Omental fat pad (tissue), 4 donors: ENCODE measurements at places on chromosomes 16 and 17.

DNA sequence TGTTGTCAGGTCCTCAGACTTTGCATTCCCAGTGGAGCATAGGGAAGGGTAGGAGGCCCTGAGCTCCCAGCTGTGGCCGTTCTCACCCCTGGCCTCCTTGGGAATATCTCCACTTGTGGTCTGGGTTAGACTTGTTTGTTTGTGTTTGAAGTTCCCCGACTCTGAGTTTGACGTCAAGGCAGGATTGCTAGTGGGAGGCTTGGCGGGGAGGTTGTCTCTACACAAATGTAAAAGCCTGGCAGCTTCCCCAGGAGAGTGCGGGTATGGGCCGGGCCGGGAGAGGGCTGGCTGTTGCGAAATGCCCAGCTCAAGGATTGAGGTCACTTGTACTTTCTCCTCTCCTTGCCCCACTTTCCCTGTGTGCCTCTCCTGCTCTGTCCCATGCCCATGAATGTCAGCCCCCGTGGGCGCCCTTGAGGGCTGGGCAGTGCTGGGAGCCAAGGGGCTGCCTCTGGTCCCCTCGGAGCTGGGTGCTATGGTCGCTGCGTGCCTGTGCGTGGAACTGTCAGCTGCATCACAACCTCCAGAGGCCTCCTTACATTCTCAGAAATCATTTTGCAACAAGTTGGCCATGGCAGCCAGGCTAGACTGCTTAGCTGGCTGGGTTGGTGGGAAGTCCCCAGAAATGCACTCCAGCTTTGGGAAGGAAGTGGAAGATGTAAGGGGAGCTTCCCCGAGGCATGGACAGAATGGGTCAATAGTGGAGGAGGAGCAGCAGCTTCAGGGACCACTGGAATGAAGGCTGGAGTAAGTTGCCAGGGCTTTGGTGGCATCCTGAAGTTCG, 84.3 kb downstream of the KSR1 start:
- peak; percentile 64 for DNase-seq

- no peak for DNase-seq
These were observed 232.4 kb upstream of the PSMD7 start for GRCh38 chr16:74064120-74064735.

DNA sequence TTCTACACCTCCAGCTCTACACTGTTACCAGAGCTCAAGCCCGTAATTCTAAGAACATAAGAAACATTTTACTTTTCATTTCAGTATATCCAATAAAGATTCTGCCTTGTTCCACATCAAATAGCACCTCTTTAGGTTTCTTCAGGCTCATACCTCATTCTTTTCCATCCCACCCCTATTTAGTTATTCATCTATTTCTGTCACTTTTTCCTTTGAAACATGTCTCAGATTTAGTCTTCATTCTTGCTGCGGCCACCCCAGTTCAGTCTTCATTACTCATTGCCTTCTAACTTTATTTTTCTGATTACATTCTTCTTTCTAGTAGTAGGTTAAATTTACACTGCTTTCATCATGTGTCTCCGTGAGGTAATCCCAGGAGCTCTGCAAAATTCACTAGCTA, 33.5 kb downstream of the PPM1E start:
- no peak for DNase-seq

- DNase-seq = no peak
These were observed 25.1 kb downstream of the C16orf54 start for GRCh38 chr16:29720703-29721102.

- DNase-seq = no peak
These were observed 6.0 kb downstream of the HS3ST6 start for GRCh38 chr16:1912215-1912543.

GRCh38 chr16:85715169-85716021, 26.6 kb upstream of the GINS2 start:
- no peak for DNase-seq

DNA sequence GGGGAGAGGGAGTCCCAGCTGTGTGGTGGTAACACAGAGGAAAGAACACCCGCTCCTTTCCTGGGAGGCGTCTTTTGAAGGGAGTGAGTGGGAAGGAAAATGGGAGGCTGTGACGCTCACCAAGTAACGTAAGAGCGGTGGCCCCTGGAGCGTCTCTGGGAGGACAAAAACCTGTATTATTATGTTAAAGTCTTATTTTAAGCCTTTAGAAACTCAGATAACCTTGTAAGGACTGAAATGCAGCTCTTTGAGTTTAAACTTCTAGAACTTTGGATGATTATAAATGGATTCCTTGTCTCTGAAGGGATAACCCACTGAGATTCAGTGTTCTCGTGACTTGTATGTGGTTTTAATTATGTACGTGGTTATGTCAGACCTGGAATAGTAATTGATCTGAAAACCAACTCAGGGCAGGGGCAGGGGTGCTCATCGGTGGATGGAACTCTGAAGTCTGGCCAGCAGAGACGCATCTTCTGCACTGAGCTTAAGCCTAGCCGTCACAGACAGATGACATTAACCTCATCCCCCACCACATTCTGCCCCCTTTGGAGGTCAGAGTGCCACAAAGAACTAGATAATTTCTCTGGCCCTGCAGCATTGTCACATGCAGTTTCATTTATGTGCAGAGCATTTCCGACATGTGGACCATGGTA, 41.8 kb upstream of the SLC12A3 start:
- DNase-seq = no peak

- no peak for DNase-seq
These were observed 260.8 kb upstream of the TNRC6C start for GRCh38 chr17:77697480-77698400.

GRCh38 chr17:48995974-48996721, 1.0 kb upstream of the IGF2BP1 start:
- DNase-seq = no peak

DNA sequence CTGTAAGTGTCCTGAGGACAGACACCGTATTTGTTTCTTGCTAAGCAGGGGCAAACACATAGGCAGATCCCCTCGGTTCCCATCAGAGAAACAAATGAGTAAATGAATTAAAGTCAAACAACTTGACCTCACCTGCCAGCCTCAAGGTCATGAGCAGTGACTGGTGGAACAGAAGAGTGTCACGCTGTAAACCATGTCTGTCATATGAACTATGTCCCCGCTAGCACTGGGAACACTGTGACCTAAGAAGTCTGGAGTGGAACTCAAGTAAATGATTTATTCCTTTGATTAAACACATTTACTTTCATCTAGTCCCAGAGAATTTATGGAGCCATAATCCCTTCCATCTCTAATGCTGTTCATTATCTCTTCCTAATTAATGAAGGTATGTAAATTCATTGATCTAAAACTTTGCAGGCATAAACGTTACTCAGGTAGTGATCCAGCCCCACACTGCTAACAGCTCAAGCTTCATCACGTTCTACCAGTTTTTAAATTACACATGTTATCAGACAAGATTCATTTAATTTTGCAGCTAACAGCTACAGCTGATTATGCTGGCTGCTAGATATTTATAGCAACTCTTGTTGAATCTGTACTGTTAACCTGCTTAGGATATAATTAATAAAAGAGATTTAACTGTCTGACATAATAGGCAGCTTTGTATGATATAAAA, 38.7 kb downstream of the CPPED1 start:
- no peak for DNase-seq

DNA sequence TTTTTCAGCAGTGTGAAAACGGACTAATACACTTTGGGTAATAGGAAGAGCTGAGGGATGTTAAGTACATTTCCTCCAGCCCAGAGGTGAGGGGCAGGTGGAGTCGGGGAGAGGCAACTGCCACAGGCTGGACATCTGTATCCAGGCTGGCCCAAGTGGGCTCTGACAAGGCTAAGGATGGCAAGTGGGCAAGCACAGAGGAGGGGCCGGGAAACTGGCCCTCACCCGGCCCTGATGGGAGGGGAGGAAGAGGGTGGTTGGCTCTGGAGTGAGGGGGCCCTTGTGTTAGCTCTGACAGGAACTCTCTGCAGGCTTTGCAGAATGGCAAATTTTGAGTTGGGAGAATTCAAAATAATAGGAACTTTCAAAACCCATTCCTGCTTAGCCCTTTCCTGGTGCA, 251.0 kb upstream of the TNRC6C start:
- no peak for DNase-seq

GRCh38 chr17:61813211-61813610, 50.1 kb downstream of the BRIP1 start:
- DNase-seq = no peak

DNA sequence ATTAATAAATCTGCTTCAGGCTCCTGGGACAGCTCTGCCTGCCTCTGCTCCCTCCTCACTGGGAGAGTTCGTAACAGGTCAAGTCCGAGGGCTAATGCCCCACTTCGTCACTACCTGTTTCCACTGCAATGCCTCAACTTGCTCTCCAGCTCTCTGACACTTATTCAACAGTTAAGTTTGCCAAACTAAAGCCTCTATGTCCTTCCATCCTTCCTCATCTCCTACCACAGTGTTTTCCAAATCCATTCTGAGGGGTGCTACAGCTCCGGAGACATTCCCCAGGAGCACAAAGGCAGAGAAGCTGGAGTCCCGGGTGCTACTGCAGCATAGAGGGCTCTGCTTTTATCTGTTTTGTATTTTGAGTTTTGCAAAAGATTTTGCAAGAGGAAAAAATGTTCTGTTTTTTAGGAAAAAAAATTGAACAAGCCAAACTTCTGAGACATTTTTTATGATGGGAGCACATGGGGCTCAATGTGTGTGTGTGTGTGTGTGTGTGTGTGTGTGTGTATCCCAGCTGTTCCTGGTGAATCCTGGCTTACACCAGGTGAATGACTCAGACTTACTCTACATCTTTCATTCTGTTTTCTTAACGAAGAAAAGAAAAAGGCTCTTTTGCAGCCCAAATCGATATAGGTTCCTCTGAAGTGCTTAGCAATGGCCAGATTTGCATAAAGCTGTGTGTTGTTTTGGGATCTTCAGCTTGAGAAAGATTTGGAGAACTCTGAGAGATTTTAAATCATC, 46.1 kb upstream of the MYOCD start:
- DNase-seq = no peak

DNA sequence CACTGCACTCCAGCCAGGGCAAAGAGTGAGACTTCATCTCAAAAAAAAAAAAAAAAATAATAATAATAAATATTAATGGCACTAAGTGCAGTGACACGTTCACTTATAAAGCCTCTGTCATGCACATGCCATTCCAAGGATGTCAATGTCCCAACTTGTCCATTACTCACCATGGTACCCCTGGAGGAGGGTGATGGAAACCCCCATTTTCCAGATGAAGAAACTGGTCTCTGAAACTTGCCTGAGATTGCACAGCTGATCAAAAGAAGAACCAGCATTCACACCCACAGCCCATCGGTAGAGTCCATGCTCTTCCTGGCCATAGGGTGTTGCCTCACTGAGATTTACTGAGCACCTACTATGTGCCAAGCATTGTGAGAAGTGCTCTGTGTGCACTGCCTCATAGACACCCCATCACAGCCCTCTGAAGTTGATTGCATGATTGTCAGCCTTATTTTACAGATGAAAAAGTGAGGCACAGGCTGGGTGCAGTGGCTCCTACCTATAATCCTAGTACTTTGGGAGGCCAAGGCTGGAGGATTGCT, 123.7 kb downstream of the ABCC1 start:
- DNase-seq = no peak

DNA sequence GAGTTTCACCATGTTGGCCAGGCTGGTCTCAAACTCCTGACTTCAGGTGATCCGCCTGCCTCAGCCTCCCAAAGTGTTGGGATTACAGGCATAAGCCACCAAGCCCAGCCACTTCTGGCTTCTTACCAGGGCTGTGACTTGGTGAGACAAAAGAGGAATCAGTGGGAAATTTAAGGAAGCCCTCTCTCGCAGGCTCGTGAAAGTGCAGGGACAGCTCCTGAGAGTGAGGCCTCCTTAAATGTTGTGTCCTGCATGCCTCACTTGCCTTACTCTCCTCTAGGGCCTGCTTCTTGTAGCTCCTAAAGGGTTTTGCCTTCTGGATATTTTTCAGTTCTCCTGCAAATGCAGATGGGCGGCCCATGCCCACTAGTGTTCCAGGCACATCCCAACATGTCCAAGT, 5.2 kb downstream of the AHSP start:
- no peak for DNase-seq

GRCh38 chr17:49835472-49835871, 12.4 kb downstream of the TAC4 start:
- DNase-seq = no peak

DNA sequence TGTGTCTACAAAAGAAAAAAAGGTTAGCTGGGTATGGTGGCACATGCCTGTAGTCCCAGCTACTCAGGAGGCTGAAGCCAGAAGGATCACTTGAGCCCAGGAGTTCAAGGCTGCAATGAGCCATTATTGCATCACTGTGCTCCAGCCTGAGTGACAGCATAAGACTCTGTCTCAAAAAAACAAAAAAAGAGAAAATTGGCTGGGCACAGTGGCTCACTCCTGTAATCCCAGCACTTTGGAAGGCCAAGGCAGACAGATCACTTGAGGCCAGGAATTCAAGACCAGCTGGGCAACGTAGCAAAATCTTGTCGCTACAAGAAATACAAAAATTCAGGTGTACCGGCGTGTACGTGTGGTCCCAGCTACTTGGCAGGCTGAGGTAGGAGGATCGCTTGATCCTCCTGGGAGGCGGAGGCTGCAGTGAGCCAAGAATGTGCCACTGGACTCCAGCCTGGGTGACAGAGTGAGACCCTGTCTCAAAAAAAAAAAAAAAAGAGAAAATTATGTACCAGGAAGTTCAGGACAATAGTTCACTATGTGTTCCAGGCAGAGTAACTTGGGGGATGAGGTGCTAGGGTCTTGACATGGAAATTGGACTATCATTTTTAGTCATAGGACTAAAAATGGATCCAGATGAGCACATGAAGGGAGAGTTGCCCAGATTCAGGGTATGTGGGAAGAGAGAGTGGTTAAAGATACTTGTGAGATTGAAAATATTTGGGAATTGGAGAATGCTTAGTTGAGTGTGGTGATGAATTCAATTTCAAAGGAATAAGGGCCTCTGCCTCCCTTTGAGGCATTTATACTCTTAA, 11.0 kb downstream of the ALDH3A2 start:
- no peak for DNase-seq

DNA sequence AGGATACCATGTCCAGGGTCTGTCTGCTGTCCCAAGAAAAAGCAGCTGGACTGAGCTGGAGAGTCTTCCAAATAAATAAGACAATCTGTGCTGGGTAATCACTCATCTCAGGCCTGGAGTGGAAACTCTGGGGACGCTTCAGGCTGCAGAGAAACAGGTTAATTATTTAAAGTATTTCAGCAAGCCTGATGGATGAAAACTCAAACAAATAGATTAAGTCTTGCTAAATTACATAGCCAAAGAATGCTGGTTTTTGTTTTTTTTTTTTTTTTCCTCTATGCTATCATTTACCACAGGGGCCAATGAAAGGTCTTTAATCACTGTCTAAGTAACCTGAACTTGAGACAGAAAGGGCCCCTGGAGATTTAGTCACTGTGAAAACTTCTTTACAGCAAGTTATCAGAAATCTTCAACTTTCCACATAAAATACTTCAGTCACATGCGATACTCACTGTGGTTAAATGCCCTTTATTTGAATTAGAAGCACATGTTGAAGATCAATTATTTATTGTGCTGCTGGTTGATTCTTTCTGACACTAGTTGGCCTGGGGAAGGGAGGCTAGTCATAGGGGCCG, 31.0 kb upstream of the KCNJ2 start:
- no peak for DNase-seq

GRCh38 chr16:61940611-61941010, 95.6 kb downstream of the CDH8 start:
- no peak for DNase-seq

- no peak for DNase-seq
These were observed 2.8 kb downstream of the SOCS7 start for GRCh38 chr17:38354466-38354865.
